ENCODE measurements at places on chromosomes 3 and 15. TPM values are rescaled to one million over a fixed set of nuclear protein-coding genes. Genes with fewer than 3 reads are reported as not detected.

The FAM3D gene
- total RNA-seq: not detected

The GOLGA6B gene
- total RNA-seq: not detected

The BMF gene
- 7.8 TPM for total RNA-seq

The MAPK6 gene
- 66.6 TPM for total RNA-seq

The LRRC34 gene
- total RNA-seq: 1.2 TPM

The FBN1 gene
- 0.46 TPM for total RNA-seq

The ACKR2 gene
- total RNA-seq: not detected

The CXCR6 gene
- not detected for total RNA-seq

The TLR9 gene
- not detected for total RNA-seq

The CX3CR1 gene
- total RNA-seq: not detected

The CRYGS gene
- 2.8 TPM for total RNA-seq

The SPATA12 gene
- total RNA-seq: 0.10 TPM

The SLC15A2 gene
- 0.41 TPM for total RNA-seq

The FGF7 gene
- not detected for total RNA-seq

The IGDCC3 gene
- total RNA-seq: 0.18 TPM

The PPP1R2 gene
- 60.2 TPM for total RNA-seq

The KLHL40 gene
- total RNA-seq: not detected

The HCLS1 gene
- 0.85 TPM for total RNA-seq

The MAP2K5 gene
- 18.3 TPM for total RNA-seq

The GRK7 gene
- total RNA-seq: 0.10 TPM

The SCG3 gene
- 0.62 TPM for total RNA-seq

The CCR9 gene
- total RNA-seq: not detected

The TUSC7 gene
- not detected for total RNA-seq

The BRK1 gene
- 81.9 TPM for total RNA-seq

The LRRIQ4 gene
- not detected for total RNA-seq

The UBA3 gene
- total RNA-seq: 47.1 TPM

The SH2D7 gene
- total RNA-seq: not detected

The VWA5B2 gene
- 0.28 TPM for total RNA-seq

The DPPA4 gene
- 0.26 TPM for total RNA-seq

The SERINC4 gene
- not detected for total RNA-seq

The TMEM207 gene
- total RNA-seq: not detected

The ZCWPW2 gene
- total RNA-seq: 0.82 TPM

The A4GNT gene
- total RNA-seq: not detected

The THUMPD3 gene
- total RNA-seq: 43.5 TPM

The GOLGA8G gene
- not detected for total RNA-seq

The ITIH3 gene
- 0.67 TPM for total RNA-seq

Data from Panc1 (cell line).